ENCODE measurements at places on chromosomes 13 and 19.
A peak's percentile ranks its signal among the peaks of the same experiment; 100 is the strongest.

DNA sequence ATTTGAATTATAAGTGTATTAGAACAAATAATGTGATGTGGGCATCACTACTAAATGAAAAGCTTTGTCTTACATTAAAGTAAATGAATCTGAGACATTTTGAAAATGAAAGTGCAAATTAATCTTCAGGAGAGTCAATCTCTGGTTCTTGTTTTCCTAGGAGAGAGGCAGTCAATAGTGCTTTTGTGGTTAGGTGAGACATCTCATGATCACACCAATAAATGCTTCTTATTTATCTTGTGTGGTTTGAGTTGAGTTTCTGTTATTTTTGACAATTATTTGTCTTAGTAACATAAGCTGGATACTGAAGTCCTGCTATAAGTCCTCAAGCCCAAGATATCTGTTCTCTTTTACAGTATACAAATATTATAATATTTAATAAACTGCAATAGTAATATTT is 1378.0 kb upstream of the PCDH9 start:
- DNase-seq, result no peak

DNA sequence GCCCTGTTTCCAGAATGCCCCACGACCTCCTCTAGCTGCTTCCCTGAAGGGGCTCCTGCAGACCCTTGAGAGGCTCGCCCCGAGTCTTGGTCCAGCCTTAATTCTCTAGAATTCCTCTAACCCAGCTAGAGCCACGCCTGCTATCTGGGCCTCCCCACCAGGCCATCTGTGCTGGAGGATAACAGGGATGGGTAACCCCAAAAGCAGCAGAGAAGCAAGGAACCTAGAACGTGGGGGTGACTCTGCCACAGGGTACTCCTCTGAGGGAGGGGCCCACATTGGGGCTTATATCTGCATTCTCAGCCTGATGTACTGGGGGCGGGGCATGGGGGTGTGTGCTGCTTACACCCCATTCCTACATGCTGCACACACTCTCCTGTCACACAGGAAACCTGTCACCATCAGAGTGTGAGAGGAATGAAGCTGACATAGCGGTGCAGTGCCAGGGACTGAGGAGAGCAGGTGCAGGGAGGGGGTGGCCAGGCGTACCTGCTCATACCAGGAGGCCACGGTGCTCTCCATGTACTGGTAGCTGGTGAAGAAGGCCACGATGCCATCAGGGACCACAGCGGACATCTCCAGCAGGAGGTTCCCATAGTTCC is 13.8 kb downstream of the KLC3 start:
- no peak for DNase-seq

GRCh38 chr19:3849092-3849491 is 19.7 kb downstream of the ZFR2 start:
- DNase-seq, result no peak

DNA sequence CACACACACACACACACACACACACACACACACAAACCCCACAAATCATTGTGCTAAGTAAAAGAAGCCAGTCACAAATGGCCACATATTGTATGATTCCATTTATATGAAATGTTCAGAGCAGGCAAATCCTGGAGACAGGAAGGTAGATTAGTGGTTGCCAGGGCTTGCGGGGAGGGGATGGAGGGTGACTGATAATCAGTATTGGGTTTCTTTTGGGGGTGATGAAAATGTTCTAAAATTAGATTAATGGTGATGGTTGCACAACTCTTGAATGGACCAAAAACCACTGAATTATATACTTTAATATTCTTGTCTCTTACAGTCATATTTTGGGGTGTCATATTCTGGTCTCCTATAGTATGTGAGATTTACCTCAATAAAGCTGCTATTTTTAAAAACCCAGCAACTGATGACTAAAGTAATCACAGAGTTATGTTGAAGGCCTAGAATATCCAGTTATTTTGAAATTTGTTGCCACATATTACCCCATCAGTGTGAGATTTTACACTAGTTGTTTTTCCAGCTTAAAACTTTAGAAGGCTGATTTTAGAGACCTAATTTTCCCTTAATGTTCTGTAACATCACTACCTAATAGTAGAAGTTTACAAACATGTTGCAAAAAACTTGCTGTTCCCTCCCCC is 20.3 kb downstream of the FLT1 start:
- no peak for DNase-seq

GRCh38 chr19:34172661-34173192 is 423 bp downstream of the LSM14A start:
- DNase-seq, result peak; percentile 14

DNA sequence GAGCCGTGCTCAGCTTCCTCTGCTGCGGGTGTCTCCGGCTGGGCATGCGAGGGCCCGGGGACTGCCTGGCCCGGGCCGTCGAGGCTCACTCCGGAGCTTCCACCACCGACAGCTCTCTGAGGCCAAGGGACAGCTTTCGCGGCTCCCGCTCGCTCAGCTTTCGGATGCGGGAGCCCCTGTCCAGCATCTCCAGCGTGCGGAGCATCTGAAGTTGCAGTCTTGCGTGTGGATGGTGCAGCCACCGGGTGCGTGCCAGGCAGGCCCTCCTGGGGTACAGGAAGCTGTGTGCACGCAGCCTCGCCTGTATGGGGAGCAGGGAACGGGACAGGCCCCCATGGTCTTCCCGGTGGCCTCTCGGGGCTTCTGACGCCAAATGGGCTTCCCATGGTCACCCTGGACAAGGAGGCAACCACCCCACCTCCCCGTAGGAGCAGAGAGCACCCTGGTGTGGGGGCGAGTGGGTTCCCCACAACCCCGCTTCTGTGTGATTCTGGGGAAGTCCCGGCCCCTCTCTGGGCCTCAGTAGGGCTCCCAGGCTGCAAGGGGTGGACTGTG is 1.2 kb downstream of the S1PR4 start:
- no peak for DNase-seq

- no peak for DNase-seq
These were observed 5.5 kb downstream of the ACTMAP start for GRCh38 chr19:40744554-40745401.

DNA sequence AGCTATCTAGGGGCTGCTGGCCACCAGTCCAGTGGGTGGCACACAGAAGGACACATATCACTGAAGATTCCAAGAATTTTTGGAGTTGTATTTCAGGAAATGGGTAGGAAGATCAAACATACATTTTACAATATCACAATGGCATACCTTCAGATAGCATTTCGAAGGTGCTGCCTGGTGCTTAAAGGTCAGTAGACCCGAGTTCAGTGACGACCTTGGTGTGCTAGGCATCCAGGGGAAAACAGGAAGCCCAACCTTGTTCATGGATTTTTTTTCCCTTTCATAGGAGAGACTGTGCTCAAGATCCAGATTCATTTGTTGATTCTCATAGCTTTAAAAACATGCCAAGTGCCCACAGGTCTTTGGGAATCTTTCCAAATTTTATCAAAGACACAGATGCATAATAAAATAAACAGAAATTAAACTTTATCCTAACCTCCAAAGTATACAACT is 51.0 kb upstream of the RCBTB2 start:
- DNase-seq, result no peak

- DNase-seq, result peak; percentile 100
These were observed at the start of gene BLOC1S3 for GRCh38 chr19:45178262-45179071. TSS of gene BLOC1S3 (plus strand) at chr19:45178784. CDS start at chr19:45179297, 513 bp downstream.

DNA sequence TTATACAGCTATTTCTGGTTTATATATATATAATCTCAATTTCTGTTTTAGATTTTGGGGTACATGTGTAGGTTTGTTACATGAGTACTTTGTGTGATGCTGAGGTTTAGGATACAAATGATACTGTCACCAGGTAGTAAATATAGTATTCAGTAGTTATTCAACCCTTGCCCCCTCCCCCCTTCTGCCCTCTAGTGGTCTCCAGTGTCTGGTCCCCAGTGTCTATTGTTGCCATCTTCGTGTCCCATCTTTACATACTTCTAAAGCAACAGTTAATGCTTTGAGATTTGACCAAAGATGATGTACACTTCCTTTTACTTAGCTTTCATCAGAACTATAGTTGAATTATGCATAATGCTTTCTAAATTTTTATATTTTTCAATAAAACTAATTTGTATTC is 1623.4 kb upstream of the PRR20A start:
- no peak for DNase-seq

DNA sequence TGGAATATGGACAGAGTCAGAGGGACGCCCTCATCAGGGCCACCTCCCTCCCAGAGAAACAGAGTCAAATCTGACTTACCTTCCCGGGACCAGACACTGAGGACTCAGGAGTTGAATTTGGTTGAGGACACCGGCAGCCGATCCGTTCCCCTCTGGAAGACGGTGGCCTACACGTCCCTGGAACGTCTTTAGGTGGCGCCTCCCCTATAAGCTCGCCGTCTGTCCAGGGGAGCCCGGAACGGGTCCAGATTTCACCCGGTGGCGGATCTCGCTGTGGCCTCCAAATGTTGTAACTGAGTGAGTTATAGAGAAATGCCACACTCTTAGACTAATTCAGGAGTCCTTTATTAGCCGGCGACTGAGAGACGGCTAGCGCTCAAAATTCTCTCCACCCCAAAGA is 9.0 kb downstream of the TNFSF14 start:
- no peak for DNase-seq

- no peak for DNase-seq
These were observed 184.4 kb downstream of the SLITRK5 start for GRCh38 chr13:87855553-87855952.

GRCh38 chr13:76993473-76993872 is 1.6 kb downstream of the CLN5 start:
- no peak for DNase-seq

- DNase-seq, result no peak
These were observed 26.2 kb downstream of the CELF5 start for GRCh38 chr19:3250675-3251074.

DNA sequence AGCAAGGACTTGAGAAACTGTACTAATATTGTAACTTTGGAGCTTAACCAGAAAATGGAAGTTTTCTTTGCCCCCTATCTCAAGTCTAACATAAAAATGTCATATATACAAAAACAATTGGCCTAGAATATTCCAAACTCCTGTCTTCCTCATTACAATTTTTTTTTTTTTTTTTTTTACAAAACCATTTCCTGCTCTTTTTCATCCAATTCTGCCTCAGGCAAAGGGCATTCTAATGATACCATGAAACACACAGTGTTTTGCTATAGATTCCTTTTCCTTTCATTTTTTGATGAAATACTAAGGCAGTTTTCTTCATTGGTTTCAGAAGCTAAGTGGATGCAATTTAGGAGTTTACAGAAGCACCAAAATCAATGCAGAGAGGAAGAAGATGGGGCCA is 119.7 kb downstream of the LHFPL6 start:
- peak; percentile 18 for DNase-seq

- DNase-seq, result no peak
These were observed 5.4 kb upstream of the ZNF682 start for GRCh38 chr19:20044663-20045062.

DNA sequence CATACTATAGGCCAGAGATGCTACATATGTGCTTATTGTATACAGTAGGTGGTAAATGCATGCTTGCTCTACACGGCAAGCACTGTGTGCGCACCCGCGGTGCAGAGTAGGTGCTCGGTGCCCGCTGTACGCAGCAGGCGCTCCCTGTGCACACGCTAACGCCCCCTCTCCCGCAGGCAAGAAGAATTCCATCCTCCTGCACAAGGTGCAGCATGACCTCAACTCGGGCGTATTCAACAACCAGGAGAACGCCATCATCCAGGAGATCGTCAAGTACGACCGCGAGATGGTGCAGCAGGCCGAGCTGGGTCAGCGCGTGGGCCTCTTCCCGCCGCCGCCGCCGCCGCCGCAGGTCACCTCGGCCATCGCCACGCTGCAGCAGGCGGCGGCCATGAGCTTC is 17.7 kb downstream of the POLRMT start:
- no peak for DNase-seq

- no peak for DNase-seq
These were observed 42.0 kb downstream of the MRPL57 start for GRCh38 chr13:21218351-21219035.

DNA sequence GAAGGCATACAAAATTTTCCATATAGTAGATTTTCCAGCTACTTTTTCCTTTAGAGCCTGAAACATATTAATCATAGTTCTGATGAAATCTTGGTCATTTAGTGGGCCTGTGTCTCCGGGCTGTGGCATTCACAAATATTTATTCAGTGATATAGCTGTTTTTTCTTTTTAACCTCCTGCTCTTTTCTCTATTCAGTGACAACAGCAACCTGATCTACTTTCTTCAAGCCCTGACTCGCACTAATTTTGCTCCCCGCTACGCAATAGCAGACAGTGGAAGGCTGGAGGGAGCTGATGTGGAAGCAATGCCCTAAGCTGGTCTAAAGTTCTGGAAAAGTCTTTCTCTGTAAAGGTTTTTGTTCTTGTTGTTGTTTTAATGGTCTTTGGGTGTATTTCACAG is 289.7 kb downstream of the SLITRK6 start:
- DNase-seq, result peak; percentile 53

DNA sequence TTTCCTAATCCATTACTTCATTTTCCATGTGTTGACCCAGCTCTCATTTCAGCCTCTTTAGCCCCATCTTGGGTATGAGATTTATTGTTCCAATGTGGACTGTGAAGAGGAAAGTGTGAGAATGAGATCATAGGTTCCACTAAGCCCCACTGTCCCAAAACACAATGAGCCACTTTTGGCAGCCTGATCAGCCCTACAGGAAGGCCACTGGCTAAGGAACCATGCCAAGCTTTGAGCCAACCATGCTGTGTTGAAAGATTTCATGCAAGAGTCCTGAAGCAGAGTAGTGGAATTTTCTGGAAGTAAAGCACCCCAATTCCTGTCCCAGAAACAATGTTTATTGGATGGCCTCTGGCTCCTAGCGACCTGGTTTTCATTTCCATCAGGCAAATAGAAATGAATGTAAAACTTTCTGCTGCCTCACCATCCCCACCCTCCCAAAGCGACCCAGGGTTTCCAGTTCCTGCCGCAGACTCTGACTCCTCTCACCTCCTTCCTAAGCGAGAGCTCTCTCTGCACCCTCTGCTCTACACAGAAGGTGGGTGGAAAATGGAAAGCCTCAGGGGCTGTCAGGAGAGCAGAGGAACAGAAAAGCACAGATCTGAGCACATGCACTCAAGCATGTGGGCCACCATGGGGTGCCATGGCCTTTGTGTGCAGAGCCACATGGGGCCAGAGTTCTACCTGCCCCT is 73.1 kb downstream of the KCTD12 start:
- DNase-seq, result peak; percentile 88

GRCh38 chr19:40589591-40590429 is 11.4 kb upstream of the LTBP4 start:
- DNase-seq, result no peak

DNA sequence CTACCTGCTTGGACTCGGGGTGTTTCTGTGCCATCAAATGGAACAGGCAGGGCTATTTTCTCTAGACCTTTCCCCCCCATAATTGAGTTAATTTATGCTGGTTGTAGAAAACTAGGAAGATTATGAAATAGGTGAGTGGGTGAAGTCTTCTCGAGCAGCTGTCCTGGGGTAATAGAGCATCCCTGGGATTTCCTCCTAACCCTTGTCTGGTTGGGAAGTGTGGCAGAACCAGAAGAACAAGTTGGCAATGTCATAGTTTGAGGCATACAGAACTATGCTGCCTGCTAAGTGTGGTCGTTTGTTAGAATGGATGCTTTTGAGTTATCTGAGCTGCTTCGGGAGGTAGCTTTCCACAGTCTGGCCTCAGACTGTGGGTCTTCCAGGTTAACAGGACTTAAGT is 3.7 kb downstream of the GATAD2A start:
- no peak for DNase-seq
